GOT3 (cell line): ENCODE measurements at places on chromosomes 7 and 10.

DNA sequence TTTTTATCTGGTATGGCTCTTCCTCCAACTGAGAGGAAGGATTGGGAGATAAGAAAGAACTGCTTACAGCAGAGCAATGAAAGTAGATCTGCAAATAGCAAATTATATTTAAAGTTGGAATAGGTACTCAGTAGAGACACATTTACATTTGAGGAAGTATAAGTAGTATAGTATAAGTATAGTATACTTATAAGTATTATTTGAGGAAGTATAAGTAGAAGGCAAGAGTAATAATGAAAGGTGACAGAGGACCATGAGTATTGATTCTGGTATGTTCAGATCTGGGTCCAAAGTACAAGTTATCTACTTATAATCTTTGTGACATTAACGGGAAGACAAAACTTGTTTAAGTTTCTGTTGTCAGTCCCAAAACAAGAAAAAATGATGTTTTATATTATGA lies 527.6 kb upstream of the SORCS1 start:
- DNase-seq: no peak

- DNase-seq: no peak
These were observed 1.2 kb upstream of the HHEX start for GRCh38 chr10:92688573-92688926.

- DNase-seq: no peak
These were observed 194.9 kb downstream of the SUGCT start for GRCh38 chr7:40329601-40330153.

DNA sequence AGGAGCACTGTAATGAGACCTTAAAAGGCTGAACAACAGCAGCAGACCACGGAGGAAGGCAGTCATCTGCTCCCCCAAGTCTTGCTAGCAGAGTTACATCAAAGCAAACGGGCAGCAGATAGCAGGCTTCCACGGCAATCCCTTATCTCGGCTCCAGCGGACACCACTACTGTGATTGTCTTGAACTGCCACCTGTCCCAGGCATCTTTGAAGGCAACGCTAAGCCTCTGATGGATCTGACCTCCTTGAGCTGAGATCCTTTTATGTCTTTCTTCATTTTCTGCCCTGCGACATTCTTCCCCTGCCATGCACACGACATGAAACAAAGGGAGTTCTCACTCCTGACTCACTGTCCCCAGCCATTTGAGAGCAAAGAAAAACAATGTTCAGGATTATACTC lies 111.7 kb downstream of the GLI3 start:
- no peak for DNase-seq

DNA sequence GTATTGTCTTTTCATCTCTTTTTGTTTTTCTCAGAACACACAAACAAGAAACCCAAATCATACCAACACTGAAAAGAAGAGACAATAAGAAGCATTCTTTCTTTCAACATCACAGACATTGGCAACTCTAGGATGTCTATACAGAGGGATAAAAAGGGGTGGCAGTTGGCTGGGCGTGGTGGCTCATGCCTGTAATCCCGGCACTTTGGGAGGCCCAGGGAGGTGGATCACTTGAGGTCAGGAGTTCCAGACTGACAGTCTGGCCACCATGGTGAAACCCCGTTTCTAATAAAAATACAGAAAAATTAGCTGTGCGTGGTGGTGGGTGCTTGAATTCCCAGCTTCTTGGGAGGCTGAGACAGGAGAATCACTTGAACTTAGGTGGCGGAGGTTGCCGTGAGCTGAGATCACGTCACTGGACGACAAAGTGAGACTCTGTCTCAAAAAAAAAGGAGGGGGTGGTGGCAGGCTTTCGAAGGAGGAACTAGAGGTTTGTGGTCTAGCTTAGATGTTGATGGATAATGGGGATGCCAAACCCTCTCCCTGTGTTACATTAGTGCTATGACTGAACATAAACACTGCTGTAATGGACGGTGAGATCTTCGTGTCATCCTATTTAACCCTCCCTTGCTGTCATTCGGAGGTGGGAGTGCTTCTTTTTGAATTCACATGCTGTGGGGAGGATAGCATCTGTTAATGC lies 9.4 kb downstream of the CNNM2 start:
- DNase-seq: no peak

DNA sequence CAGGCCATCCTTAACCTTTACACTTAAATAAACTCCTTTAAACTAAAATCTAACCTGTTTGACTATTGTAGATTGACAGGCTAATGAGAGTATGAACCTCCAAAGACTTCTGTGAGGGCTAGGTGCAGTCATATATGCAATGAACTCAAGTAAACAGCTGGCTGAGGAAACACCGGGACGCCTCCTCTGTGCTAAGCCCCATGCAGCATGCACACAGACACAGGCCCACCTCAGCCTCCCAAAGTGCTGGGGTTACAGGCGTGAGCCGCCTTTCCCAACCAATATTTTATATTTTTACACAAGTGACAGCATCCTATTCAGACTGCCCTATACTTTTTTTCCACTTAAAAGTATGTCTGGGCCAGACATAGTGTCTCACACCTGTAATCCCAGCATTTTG lies 1.5 kb upstream of the FXYD4 start:
- DNase-seq: no peak

DNA sequence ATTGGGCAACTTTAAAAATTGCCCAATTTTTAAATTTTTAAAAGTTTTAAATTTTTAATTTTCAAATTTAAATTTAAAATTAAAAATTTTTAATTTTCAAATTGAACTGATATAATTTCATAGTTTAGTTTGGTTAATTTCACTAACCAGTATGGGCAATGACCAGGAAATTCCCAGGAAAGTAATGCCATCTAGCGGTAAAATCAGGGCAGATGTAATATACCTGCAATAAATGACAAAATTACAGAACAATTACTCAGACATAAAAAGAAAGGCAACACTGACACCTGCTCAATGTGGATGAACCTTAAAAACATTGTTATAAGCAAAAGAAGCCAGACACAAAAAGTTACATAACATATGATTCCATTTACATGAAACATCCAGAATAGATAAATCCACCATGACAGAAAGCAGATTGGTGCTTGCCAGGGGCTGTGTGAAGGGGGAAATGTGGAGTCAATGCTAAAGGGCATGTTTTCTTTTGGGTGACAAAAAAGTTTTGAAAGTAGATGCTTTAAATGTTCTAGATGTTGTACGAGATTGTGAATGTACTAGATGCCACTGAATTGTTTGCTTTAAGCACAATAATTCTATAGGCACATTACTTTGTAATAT lies 28.6 kb upstream of the SLC16A12 start:
- DNase-seq: no peak
